ENCODE measurements at places on chromosomes 7 and 10.

DNA sequence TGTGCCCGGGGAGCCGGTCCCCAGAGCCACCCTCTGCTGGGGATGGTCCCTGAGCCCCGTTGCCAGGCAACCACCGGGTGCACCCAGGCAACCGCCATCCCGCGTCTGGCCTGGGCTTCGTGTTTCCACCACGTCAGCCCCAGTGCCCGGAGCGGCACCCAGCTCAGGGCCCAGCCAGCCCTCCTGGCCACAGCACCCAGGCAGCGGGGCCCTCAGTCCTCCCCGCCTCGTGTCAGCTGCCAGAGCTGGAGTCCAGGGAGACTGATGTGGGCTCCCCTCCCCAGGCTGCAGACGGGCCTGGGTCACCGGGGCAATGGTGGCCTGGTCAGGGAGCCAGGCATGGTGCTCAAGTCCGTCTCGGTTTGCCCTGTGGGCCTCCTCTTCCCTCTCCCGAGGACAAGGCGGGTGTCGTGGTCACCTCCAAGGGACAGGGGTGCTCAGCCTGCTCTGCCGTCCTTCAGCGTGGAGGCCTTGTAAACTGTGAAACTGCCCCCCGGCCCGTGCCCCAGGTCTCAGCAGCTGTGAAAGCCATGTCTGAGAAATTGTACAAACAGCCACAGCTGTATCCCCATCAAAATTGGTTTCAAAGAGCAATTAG lies 72.5 kb downstream of the MICALL2 start:
- DNase-seq = peak; percentile 60

DNA sequence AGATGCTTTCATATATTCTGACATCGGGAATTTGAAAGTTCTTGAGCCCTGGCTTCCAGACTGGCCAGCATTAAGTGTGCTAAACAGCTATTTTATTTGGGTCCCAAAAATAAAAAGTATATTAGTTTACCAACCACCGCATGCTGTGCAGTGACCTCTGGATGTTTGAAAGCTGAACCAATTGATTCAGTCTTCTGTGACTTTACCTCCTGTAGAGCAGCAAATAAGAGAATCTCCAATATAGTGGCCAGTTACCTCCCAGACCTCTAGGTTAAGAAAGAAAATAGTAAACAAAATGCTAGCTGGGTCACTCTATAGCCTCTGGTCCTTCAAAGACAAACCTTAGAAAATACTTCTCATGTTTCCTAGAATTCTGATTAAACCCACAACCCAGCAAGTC lies 424.6 kb upstream of the NFE2L3 start:
- no peak for DNase-seq

DNA sequence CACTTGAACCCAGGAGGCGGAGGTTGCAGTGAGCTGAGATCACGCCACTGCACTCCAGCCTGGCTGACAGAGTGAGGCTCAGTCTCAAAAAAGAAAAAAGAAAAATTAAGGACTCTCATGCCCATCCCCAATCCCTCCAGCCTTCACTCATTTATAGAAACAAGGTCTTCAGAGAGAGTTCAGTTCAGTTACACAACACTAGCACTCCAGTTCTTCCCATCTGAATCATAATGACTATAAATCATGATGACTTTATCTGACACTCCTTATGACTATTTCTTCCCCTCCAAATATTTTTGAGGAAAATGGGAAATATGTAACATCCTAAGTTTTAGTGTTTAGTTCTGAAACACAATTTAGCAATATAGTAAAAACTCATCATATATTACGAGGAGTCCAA lies 107.4 kb upstream of the LSM8 start:
- no peak for DNase-seq

GRCh38 chr10:64363687-64364086 lies 842.5 kb downstream of the REEP3 start:
- no peak for DNase-seq

- no peak for DNase-seq
Measured at GRCh38 chr7:24108906-24109376, 175.0 kb upstream of the NPY start.

DNA sequence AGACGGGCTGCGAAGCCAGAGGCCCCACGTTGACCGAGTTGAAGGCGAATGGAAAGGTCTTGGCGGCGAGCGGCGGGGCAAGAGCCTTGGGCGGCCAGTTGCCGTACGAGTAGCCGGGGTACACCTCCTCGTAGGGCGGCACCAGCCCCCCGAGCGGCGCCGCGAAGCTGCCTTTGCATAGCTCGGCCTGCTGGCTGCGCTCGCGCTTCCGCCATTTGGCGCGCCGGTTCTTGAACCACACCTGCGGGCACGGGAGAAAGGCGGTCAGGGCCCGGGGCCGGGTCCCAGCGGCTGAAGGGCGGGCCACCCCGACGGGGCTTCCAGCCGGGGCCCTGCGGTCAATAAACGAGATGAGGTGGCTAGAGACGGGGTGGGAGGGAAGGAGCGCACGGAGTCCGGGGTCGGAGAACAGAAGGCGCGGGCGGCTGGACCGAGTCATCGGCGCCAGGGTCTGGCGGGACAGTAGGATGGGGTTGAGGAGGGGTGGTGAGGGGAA lies 4.8 kb downstream of the ELOVL3 start:
- DNase-seq = peak; percentile 12

DNA sequence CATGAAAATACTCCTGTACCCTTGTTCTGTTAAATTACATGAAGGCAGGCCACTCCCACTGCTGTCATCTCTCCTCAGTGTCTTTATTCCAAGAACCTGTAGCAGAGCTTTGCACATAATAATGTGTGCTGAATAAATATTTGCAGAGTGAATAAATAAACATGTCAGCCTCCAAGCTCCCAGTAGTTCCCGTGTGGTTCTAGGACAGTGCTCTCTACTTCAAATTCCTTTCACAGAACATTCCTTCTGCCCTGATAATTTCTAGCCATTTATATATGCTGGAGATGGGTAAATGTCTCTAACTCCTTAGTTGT lies 20.3 kb upstream of the HYAL4 start:
- DNase-seq = peak; percentile 9

- no peak for DNase-seq
Measured at GRCh38 chr7:36686499-36686898, 37.8 kb downstream of the AOAH start.

DNA sequence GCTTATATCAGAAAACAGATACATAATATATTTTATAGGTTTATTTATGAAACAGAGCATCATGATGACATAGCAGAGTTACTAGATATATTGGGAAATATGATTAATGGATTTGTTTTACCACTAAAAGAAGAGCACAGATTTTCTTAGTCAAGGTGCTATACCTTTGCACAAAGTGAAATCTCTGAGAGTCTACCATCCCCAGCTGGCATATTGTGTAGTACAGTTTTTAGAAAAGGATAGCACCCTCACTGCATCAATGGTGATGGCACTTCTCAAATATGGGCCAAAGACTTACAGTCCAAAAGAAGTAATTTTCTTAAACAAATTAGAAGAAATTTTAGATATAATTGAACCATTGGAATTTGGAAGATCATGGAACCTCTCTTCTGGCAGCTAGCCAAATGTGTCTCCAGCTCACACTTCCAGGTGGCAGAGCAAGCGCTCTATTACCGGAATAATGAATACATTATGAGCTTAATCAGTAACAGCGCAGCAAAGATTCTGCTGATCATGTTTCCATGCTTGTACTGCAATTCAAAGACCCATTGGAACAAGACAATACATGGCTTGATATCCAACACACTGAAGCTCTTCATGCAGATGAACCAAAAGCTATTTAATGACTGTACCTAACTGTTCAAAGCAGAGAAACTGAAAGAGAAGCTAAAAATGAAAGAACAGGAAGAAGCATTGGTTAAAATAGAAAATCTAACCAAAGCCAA lies 21.9 kb upstream of the CREB3L2 start:
- no peak for DNase-seq

Data from NCI-H1105 treated with DMSO at 0.1 percent for 48 hours (cell line).